Mesothelial cell of epicardium (in vitro differentiated cells): ENCODE measurements at places on chromosomes 7 and 10. TPM values are rescaled to one million over a fixed set of nuclear protein-coding genes. Genes with fewer than 3 reads are reported as not detected.

- no peak for DNase-seq
- H3K27me3 ChIP-seq = peaks cover 97% of the 10 kb centered on the region
- no peaks in the 10 kb centered on the region for H3K36me3 ChIP-seq
- peaks cover 21% of the 10 kb centered on the region for H3K4me1 ChIP-seq
Measured at GRCh38 chr10:100749309-100750217, 4.2 kb downstream of the PAX2 start.

GRCh38 chr10:129780198-129780597 is 183.9 kb downstream of the EBF3 start:
- H3K4me3 ChIP-seq = no peak overlapping the region
- H3K27me3 ChIP-seq = no peaks in the 10 kb centered on the region
- no peaks in the 10 kb centered on the region for H3K4me1 ChIP-seq
- DNase-seq = no peak

DNA sequence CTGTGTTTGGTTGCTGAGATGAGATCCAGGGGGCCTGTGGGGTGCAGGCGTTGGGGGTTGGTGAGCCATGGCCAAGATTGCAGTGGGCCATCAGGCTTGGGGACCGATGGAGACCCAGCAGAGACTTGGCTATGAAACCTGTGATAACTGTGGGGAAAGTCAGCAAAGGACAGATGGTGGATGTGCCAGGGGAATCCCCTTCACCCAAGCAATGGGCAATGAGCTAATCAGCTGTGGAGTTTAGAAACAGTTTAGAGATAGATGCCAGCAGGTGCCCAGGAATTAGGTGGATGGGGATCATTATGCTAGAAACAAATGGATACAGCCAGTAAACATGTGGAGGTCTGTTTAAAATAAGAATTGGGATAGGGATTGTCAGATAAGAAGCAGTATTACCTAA is 151.4 kb upstream of the FERD3L start:
- no peak overlapping the region for H3K27ac ChIP-seq
- no peaks in the 10 kb centered on the region for H3K27me3 ChIP-seq
- H3K4me3 ChIP-seq = no peak overlapping the region
- H3K4me1 ChIP-seq = peaks cover 41% of the 10 kb centered on the region

Gene HYAL4
- not detected in 3 replicates for total RNA-seq

Gene AGMO
- total RNA-seq = 0.95 to 1.1 TPM (median 1.0 TPM) in 3 replicates

DNA sequence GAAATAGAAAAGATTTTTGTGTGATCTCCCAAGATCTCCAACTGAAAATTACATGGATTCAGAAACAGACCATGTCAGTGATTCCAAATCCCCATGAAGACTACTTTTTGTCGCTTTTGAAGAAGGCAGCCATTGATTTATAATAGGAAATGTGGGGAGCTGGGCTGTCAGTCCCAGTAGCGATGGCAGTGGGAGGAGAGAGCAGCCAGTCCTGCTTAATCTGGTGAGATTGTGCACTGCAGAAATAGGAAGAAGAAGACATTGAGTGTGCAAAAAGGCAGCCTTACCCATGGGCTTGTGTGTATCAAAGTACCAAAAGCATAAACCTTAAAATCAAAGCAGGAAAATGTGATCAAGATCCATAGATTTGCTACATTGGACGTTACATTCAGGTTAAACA is 4.8 kb downstream of the ADRB1 start:
- peaks cover 88% of the 10 kb centered on the region for H3K27me3 ChIP-seq
- H3K36me3 ChIP-seq = no peaks in the 10 kb centered on the region
- no peak overlapping the region for H3K27ac ChIP-seq
- no peak for DNase-seq
- no peak overlapping the region for H3K4me3 ChIP-seq

DNA sequence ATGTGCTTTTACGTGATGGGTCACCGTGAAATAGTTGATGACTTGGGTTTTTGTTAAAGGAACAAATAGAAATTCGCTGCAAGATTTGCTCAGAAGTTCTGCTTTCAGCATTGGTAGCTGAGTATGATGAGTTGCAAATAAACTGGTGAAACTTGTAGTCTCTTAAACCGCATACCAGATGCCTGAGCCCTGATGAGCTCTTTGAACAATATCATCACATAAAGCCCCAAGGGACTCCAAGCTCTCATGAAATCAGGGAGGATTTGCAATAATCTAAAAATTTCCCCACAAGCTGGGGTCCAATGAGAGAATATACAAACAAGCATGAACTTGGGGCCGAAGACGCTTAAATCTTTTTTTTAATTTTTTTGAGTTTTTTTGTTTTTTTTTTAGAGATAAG is 312.4 kb downstream of the CALN1 start:
- no peaks in the 10 kb centered on the region for H3K36me3 ChIP-seq
- H3K4me3 ChIP-seq = no peak overlapping the region
- H3K27ac ChIP-seq = peak overlapping the region; percentile 11
- H3K4me1 ChIP-seq = peaks cover 4% of the 10 kb centered on the region
- peaks cover 13% of the 10 kb centered on the region for H3K27me3 ChIP-seq

DNA sequence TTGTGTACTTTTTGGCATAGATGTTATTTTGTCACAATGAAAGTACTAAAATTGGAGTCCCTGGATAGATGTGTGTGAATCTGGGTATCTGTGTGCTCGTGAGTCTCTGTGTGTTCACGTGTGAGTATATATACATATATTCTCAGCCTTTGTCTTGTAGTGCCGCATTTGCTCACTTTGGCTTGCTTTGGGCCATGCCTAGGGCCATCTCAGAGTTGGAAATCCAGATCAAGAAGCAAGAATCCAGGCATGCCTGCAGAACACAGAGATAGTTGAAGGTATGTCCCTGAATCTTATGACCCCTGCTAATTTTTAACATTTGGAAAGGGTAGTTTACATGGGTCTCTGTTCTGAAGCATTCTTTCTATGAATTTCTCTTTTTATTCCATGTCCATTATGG is 208.7 kb downstream of the PHTF2 start:
- H3K4me3 ChIP-seq = no peak overlapping the region
- peaks cover under 1% of the 10 kb centered on the region for H3K27me3 ChIP-seq
- H3K36me3 ChIP-seq = no peaks in the 10 kb centered on the region
- H3K4me1 ChIP-seq = no peaks in the 10 kb centered on the region

GRCh38 chr7:129768614-129769399 is 157.3 kb downstream of the NRF1 start:
- H3K27me3 ChIP-seq = no peaks in the 10 kb centered on the region
- no peak for DNase-seq
- no peaks in the 10 kb centered on the region for H3K4me1 ChIP-seq
- no peaks in the 10 kb centered on the region for H3K36me3 ChIP-seq
- no peak overlapping the region for H3K27ac ChIP-seq

GRCh38 chr7:135707570-135707966 is 20.4 kb downstream of the SLC13A4 start:
- no peaks in the 10 kb centered on the region for H3K36me3 ChIP-seq
- no peak overlapping the region for H3K4me3 ChIP-seq
- H3K4me1 ChIP-seq = peaks cover 3% of the 10 kb centered on the region

Gene GIMAP5
- not detected in 3 replicates for total RNA-seq

DNA sequence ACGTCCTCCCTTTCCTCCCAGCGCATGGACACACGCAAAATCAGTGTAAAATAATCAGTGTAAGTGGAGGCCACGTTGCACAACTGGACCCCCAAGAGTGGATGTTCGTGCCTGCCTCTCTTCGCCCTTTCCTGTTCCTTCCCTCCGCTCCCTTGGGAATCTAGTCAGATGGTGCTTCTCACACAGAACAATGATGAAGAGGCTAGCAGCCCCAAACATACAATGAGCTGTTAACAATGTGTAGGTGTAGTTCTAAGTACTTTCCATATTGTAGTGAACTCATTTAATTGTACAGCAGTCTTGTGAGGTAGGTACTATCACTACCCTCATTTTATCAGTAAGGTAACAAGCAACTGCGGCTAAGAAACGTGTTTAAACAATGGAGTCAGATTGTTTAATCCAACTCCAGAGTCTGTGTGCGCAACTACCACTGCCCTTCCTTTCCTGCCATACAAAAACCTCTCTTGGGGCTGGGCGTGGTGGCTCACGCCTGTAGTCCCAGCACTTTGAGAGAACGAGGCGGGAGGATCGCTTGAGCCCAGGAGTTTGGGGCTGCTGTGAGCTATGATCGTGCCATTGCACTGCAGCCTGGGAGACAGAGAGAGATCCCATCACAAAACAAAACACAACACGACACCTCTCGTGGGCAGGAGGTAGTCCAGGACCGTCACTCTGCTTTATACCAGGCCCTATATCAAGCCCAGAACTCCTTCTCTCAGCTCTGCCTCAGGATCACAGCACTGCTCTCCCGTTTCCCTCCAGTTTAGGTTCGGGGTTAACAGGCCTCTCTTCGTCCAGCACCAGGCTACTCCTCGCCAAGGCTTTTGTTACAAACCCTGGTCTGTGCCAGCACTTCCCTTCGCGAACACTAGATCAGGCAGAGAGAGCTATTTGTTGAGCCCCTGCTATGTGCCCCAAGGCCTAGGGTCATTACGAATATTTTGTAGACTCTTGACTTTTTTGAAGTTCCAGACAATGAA is 1.1 kb downstream of the FKBP9 start:
- DNase-seq = no peak
- H3K36me3 ChIP-seq = peaks cover 9% of the 10 kb centered on the region
- H3K4me1 ChIP-seq = peaks cover 15% of the 10 kb centered on the region
- no peaks in the 10 kb centered on the region for H3K27me3 ChIP-seq

DNA sequence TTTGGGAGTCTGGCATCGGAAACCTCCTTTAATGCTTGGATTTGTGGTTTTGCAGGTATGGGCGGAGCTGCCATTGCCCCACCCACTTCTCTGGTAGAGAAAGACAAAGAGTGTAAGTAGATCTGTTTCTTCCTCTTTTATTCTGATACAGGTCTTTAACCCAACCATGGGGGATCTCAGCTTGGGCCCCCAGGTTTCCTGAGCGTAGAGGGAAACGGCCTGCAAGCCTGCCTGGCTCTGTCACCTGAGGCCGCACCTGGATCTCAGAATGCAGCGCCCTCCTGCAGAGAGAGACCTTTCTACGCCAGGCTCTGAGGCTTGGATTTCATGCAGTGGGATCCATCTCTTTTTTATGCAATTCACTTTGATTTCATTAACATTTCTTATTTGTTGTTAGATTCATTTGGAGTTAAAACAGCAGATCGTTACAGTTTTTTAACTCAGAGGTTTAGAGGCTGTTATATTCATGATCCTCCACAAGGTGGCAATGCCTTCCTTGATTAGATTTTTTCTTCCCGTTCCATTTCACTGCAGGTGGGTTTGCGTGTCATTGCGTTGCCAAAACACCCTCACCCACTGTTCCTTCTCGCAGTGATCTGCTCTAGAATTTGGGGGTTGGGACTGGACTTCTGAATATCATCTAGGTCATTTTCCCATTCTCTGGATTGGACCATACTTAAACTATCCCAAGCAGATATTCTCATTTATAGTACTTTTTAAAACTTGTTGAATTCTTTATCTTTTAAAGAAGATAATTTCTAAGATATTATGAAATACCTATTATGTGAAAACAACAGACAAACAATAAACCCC is 20.0 kb downstream of the RBM17 start:
- H3K4me3 ChIP-seq = no peak overlapping the region
- H3K27me3 ChIP-seq = no peaks in the 10 kb centered on the region
- H3K36me3 ChIP-seq = peaks cover 64% of the 10 kb centered on the region
- DNase-seq = no peak
- peaks cover 7% of the 10 kb centered on the region for H3K4me1 ChIP-seq

GRCh38 chr10:76026176-76026771 is 594.9 kb downstream of the LRMDA start:
- no peaks in the 10 kb centered on the region for H3K36me3 ChIP-seq
- peaks cover 59% of the 10 kb centered on the region for H3K27me3 ChIP-seq
- H3K27ac ChIP-seq = no peak overlapping the region
- H3K4me1 ChIP-seq = peaks cover 6% of the 10 kb centered on the region
- no peak for DNase-seq

GRCh38 chr10:122503012-122503411 is 41.7 kb downstream of the HTRA1 start:
- peaks cover 46% of the 10 kb centered on the region for H3K4me1 ChIP-seq
- H3K27ac ChIP-seq = peak overlapping the region; percentile 16
- DNase-seq = no peak
- no peaks in the 10 kb centered on the region for H3K36me3 ChIP-seq
- H3K4me3 ChIP-seq = no peak overlapping the region

DNA sequence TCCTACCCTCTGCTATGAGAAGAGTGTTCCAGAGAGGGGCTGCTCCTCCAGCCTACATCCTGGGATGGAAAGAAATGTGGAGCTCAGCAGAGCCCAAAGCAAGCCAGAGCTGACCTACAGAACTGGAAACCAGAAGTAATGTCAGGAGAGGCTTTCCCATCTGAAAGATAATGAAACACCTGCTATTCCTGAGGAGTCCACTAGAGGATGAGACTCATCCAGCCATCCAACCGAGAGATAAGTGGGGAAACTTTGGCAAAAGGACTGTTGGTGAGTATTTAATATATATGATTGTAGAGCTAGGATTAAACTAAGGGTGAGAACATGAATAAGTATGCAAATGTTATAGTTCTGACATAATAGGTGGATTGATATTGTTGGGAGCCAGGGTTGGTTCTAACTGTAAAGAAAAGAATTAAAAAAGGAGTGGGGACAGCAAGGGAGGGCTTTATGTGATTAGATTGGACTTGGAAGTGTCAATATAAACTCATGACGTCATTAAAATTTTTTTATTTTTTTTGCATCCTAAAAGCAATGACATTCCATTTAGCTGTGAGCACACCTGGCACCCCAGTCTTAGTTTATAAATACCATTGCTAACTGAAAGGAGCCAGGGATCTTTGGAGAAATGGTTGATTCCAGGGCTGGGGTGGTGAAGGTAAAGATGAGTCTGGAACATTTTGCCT is 312.8 kb upstream of the NFE2L3 start:
- no peak overlapping the region for H3K4me3 ChIP-seq
- H3K36me3 ChIP-seq = no peaks in the 10 kb centered on the region
- H3K27ac ChIP-seq = no peak overlapping the region
- peaks cover 20% of the 10 kb centered on the region for H3K4me1 ChIP-seq

DNA sequence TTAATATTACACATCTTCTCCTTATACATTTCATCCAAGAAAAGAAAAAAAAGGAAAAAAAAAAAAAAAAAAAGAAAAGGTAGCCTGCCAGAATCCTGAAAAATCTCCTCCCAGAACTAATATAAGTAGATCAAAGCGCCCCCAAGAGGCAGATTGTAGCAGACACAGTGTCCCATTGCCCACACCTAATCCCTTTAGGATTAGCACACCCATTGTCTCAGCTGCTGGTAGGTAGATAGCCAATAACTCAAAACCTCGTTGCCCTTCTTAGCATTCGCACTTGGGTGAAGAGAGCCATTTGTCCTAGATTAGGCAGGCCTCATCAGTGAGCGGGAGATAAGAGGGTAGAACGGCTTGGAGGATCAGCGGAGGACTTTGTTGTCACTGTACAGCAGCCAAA is 100.2 kb upstream of the SORCS1 start:
- no peaks in the 10 kb centered on the region for H3K36me3 ChIP-seq
- H3K4me3 ChIP-seq = no peak overlapping the region
- no peaks in the 10 kb centered on the region for H3K4me1 ChIP-seq
- no peak for DNase-seq
- no peak overlapping the region for H3K27ac ChIP-seq
- peaks cover 4% of the 10 kb centered on the region for H3K27me3 ChIP-seq

- peaks cover 15% of the 10 kb centered on the region for H3K36me3 ChIP-seq
- H3K27ac ChIP-seq = no peak overlapping the region
- no peak overlapping the region for H3K4me3 ChIP-seq
Measured at GRCh38 chr10:22690614-22691431, 23.6 kb downstream of the PIP4K2A start.
